NCI-H1436 treated with DMSO at 0.1 percent for 48 hours (cell line): ENCODE measurements at places on chromosomes 5 and 9.

DNA sequence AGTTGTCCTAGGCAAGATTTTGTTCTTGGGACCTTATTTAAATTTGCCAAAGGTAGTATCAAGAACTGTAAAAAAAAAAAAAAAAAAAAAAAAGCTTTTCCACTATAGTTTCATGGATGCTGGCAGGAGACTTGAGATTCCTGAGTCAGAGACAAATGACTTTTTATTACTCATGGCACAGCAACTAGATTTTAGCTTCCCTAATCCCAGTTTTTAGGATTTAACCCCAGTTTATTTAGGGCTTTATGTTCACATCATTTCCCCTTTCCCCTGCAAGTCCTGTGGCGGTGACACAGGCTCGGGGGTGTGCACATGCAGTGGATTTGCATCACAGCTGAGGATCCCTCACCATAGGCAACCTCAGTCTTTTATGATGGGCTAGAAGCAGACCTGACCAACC lies 144.9 kb downstream of the GOLPH3 start:
- no peak for DNase-seq

DNA sequence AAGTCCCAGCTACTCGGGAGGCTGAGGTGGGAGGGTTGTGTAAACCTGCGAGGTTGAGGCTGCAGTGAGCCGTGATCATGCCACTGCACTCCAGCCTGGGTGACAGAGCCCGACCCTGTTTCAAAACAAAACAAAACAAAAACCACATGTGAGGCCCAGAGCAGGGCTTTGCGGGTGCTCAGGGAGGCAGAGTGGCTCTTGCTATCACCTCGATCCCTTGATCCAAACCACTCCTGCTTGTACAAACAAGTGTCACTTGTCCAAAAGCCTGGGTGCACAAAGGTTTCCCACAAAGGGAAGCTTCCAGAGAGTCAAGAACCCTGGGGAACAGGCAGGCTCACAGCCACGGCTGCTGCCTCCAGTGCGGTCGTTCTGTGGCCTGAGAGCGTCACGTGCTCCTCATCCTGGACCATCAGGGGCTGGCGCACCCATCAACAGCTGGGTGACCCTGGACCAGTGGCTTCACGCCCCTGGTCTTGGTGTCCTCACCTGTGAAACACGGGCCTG lies 162.7 kb downstream of the C9orf50 start:
- no peak for DNase-seq

DNA sequence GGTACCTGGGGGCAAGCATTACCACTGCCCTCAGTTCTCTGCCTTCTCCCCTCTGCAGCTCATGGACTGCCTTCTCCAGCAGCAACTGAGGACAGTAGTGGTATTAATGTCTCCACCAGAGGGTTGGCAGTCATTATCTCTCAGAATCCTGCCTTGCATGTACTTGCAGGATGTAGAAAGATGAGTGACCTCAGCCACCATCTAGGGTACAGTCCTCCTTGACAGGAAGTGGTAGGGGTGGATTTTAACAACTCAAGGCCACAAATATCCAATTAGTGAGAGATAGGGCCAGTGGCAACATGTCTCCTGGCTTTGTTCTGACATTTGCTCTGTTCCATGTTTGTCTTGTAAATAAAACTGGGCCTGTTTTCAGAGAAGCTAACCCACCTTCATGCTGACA lies 47.2 kb downstream of the F2R start:
- DNase-seq: no peak

- no peak for DNase-seq
Measured at GRCh38 chr5:168672016-168672415, 92.8 kb upstream of the PANK3 start.

DNA sequence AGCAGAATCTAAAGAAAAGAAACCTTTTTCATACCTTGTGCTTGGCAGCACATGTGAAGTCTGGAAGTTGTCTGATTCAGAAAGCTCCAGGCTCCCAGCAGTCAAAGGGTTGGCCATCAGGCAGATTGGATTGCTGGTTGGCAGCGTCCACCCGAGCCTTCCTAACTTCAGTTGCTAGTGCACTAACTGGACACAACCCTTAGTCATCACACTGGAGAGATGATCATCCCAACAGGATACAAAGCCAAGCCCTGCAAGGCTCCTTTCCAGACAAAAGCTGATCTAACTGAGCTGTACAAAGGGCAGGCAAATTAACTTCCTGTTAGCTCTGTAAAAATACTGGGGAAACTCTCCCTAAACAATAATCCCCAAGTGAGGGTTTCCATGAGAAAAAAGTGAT lies 185.6 kb downstream of the SNX18 start:
- DNase-seq: no peak
